ENCODE measurements at places on chromosomes 2 and 18.
A peak's percentile ranks its signal among the peaks of the same experiment; 100 is the strongest.

DNA sequence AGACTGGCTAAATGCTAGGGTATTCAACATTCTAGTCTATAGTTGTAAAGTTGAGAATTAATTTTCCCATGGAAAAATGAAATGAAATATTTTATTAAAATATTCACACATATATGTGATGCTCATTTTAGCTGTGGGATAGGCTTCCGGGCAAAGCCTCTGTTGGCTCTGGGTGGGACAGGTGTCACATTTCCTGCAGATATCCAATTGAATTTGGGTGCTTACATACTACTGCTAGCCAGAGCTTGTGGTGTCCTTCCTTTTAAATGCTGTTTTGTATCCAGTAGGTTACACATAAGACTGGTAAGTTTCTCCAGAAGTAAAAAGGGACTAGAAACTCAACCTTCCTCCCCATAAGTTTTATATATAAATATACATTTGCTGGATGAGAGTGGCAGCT lies 73.8 kb downstream of the RPRM start:
- DNase-seq = no peak

GRCh38 chr2:125313806-125314205 lies 1288.7 kb downstream of the CNTNAP5 start:
- no peak for DNase-seq

- peak; percentile 39 for DNase-seq
These were observed 25.5 kb downstream of the LNPK start for GRCh38 chr2:175976391-175977157.

GRCh38 chr18:10417191-10417590 lies 37.2 kb upstream of the APCDD1 start:
- DNase-seq = peak; percentile 99

DNA sequence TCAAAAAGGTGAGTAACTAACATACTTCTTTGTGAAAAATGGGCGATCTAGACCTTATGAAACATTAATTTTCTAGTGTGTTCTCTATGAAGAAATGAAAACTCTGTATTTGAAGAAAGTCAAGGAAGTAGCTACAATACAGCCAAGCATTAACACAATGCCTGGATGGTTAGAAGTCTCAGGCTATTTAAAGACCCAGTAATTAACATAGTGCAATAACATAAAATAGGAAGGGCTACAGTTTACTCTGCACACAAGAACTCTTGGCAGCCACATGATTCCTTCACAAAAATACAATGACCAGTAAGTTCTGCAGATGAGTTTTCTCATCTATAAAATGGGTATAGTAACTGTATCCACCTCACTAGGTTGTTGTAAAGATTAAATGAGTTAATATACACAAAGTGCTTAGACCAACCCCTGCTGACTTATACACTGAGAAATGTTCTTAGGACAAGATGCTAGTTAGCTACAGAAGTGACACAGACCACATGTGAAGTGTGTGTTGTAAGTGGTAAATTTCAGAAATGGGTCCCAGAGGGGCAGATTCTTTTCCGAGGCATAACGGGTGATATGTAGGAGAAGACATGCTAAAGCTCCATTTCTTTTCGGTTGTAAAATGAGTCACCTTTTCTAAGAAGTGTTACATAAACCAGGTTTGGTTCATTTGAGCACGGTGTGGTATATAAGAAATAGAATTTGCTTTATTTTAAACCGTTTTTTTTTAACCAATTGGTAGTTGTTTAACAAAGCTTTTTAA lies 61.8 kb downstream of the CXCR4 start:
- no peak for DNase-seq

- no peak for DNase-seq
These were observed 9.9 kb downstream of the TLK1 start for GRCh38 chr2:171150694-171151285.
